Astrocyte of the hippocampus (primary cell): ENCODE measurements at places on chromosomes 12 and 14.

DNA sequence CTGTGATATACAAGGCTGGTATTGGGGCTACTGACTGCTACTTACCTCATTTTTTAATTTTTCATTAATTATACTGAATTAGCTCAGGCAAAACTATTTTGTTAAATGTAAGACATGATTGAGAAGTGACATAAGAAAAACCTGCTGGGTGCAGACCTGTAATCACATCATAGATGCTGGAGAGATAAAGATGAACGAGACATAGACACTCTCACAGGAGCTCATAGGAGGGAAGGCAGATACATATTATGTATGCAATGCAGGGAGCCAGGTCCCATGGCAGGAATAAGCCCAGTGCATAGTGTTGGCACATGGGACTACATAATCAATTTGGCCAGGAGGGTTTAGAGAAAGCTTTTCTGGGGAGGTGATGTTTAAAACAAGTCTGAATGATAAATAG is 74.9 kb downstream of the PRKCH start:
- no peak for DNase-seq

DNA sequence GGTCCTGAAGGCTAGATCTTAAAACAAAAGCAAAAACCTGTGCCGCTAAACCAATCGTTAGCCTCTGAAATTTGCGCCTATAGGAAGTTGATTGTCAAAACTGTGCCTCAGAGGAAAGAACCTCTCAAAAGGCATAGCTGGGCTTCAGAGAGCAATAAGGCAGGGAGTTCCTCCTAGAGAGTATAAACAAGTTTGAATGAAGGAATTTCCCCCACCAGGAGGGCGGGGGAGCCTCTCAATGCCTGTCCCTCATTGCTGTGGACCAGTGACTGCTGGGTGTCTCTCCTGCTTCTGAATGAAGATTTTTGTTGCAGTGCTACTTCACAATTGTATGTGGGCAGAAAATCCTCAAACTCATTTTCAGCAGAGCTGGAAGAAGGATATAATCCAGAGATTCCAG is 88.6 kb downstream of the KCNK10 start:
- no peak for DNase-seq

DNA sequence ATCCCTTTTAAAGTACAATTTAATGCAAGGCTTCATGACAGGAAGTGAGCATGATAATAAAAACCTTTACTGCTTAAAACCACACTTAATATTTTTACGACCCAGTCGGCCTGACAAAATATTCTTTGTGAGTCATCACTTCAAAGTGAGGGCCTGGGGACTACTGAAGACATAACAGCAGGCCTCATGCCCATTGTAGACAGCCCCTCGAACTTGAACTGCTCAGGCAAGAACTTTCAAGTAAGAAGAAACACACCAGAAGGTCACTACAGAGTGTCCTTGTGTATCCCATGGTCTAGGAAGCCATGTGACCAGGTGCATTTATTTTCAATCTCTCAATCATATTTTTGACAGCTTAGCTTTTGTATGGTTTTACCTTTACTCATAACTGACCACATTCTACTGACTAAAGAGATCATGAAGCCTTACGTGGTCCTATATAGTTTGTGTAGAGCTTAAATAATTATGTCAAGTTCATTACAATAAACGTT is 61.4 kb upstream of the MANSC4 start:
- peak; percentile 20 for DNase-seq

- no peak for DNase-seq
These were observed 92.5 kb downstream of the BCL11B start for GRCh38 chr14:99179506-99179905.

DNA sequence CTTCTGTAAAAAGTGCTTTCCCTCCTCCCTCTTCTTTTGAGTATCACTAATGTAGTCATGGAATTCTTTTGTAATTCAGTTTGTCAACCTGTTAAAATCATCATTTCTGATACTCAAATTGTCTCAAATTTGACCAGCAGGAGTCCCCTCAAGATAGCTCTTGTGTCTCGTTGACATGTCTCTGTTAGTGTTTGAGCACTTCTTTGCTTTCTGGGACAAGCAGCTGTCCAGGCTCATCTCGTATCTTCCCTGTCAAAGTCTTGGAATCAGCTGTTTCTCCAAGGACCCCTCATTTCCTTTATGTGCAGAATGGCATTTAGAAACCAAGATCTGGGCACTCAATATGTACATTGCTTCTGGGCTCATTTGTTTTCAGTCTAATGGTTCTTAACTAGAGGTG is 10.7 kb downstream of the CIPC start:
- no peak for DNase-seq

DNA sequence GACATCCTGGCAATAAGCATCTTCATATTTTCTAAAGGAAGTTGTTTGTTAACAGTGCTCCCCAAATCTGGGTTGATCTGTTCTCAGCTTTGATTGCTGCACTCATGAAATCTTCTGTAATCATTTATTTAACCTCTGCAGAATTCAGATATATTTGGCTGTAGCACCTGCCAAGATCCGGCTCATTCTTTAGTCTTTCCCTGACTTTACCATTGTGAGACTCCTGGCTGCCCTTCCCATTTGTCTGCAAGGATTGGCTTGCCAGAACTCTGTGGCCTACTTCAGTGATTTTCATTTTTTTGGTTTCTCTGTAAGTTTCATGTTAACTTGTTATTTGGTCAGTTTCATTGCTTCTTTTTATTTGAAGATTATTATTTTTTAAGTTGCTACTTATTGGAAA is 191.2 kb upstream of the PLXNC1 start:
- DNase-seq: no peak

- peak; percentile 50 for DNase-seq
These were observed 1.1 kb downstream of the TAOK3 start for GRCh38 chr12:118371321-118372282.

DNA sequence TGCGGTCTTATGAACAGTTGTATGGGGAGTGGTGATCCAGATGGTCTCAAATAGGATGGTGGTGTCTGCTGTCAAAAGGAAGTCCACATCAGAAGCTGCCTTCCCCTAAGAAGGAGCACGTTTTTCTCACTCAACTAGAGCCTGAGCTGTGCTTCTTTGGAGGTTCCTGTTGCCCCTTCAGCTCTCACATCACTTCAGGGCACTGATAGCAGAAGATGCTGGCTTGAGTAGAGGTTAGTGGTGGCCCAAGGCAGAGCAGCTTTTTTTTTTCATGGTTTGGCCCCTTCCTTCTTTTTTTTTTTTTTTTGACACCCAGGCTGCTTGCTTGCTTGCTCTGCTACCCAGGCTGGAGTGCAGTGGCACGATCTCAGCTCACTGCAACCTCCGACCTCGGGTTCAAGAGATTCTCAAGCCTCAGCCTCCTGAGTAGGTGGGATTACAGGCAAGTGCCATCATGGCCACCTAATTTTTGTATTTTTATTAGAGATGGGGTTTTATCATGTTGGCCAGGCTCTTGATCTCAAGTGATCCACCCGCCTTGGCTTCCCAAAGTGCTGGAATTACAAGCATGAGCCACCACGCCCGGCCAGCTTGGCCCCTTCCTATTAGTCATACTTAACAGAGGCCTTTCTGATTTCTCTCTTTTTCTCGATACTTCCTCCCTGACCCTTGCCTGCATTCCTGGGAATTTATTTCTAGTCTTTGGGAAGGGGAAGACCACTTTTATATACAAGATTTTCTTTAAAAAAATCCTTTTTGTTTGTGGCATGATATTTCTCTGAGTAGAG is 31.6 kb downstream of the KLRD1 start:
- DNase-seq: no peak

- no peak for DNase-seq
These were observed 86.4 kb upstream of the NTF3 start for GRCh38 chr12:5345534-5345933.

DNA sequence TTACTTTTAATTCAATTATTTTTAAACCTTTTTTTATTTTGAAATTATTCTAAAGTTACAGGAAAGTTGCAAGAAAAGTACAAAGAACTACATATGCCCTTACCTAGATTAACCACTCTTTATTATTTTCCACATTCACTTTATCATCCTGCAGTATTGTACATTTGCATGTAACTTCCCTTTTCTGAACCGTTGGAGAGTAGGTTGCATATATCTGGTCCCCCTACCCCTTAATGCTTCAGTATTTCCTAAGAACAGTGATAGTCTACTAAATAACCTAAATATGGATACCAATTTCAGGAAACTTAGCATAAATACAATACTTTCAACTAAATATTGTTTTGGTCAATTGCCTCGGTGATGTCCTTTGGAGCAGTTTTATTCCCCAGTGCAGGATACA is 15.0 kb downstream of the G2E3 start:
- no peak for DNase-seq

- DNase-seq: no peak
These were observed 74.6 kb downstream of the SRRM4 start for GRCh38 chr12:119055977-119056376.
